Osteocyte (in vitro differentiated cells): ENCODE measurements at places on chromosomes 2 and 18. TPM values are rescaled to one million over a fixed set of nuclear protein-coding genes. Genes with fewer than 3 reads are reported as not detected.

The C2orf81 gene
- 2.4 and 2.8 TPM in 2 replicates for total RNA-seq

The ASB18 gene
- total RNA-seq, result not detected in 2 replicates

The KCNS3 gene
- total RNA-seq, result not detected in 2 replicates

The CFAP53 gene
- total RNA-seq, result 0.39 and 0.78 TPM in 2 replicates

The ONECUT2 gene
- 0.03 and 0.05 TPM in 2 replicates for total RNA-seq

The TMEM37 gene
- 0.21 and 0.40 TPM in 2 replicates for total RNA-seq

The CD226 gene
- 0.46 and 0.81 TPM in 2 replicates for total RNA-seq

The DSC2 gene
- 1.2 and 1.6 TPM in 2 replicates for total RNA-seq

The RASGRP3 gene
- 2.1 and 3.3 TPM in 2 replicates for total RNA-seq

The TWIST2 gene
- 6.0 and 6.3 TPM in 2 replicates for total RNA-seq

The ESPNL gene
- not detected in 2 replicates for total RNA-seq

The UGT1A9 gene
- total RNA-seq, result not detected in 2 replicates

The DNAH6 gene
- 0.10 TPM in 1 of 2 replicates, not detected in the other for total RNA-seq

The EGR4 gene
- total RNA-seq, result not detected in 2 replicates

The PIEZO2 gene
- total RNA-seq, result 134 and 139 TPM in 2 replicates

The FBXO41 gene
- 1.6 and 2.0 TPM in 2 replicates for total RNA-seq

The CKAP2L gene
- 6.3 and 6.5 TPM in 2 replicates for total RNA-seq

The MALL gene
- 0.64 and 0.68 TPM in 2 replicates for total RNA-seq

The GALR1 gene
- not detected in 2 replicates for total RNA-seq

The STAT4 gene
- 0.47 and 1.3 TPM in 2 replicates for total RNA-seq

The AMER3 gene
- not detected in 2 replicates for total RNA-seq
